ENCODE measurements at places on chromosomes 7 and 10.
A peak's percentile ranks its signal among the peaks of the same experiment; 100 is the strongest.

DNA sequence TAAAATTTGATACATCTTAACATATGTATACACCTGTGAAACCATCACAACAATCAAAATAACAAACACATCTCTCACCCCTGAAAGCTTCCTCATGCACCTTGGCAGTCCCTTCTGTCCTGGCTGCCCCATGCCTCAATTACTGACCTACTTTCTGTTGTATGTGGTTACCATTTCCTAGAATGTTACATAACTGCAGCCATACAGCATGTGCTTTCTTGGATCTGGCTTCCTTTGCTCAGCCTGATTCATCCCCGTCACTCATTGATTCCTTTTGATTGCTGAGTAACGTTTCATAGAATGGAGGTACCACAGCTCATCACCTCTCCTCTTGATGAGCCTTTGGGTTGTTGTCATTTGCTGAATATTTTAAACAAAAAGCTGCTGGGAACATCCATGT, 165.3 kb downstream of the CELF2 start:
- DNase-seq = no peak

DNA sequence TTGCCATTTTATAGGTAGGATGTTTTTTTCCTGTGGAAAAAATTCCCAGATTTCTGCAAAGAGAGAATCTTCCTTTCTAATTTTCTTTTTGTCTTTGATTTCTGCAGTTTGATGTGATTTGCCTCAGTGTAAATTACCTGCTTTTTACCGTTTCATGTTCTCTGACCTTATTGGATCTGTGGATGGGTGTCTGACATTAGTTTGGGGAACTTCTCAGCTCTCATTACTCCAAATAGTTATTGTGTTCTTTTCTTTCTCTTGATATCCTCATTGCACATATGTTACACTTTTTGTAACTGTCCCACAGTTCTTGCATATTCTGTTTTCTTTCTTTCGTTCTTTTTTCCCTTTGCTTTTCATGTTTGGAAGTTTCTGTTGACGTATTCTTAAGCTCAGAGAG, 28.5 kb downstream of the NACAD start:
- no peak for DNase-seq

DNA sequence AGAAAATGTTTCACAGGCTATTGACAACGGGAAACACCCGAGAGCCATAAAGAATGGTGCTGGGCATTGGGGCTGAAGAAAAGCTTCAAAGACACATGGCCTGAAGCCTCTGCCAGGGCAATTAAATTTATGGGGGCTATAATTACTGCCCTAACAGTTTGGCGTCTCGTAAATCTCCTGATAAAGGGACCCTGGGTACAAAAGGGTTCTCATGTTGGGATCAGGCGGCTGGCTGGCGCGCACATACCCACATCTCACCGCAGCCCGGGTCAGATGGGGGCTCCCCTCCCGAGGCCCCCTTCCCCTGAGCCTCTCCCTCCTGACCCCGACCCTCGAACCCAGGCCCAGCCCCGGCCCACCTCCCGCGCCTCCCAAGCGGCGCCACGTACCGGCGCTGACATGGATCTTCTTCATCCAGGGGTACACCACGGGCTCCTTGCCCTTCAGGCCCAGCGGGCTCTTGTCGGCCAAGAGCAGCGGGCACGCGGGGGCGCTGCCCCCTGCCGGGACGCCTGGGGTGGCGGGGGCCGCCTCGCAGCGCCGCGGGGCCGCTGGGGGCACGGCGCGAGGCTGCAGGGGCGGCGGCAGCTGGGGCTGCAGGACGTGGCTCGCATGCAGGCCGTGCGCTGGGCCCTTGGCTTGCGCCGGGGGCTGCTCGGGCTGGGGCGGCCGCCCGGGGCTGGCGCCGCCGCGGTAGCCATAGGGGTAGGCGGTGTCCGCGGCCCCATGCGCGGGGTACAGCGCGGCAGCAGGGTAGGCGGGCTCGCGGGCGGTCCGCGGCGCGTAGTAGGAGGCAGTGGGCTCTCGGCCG, 623 bp downstream of the HOXA4 start:
- DNase-seq = peak; percentile 57

DNA sequence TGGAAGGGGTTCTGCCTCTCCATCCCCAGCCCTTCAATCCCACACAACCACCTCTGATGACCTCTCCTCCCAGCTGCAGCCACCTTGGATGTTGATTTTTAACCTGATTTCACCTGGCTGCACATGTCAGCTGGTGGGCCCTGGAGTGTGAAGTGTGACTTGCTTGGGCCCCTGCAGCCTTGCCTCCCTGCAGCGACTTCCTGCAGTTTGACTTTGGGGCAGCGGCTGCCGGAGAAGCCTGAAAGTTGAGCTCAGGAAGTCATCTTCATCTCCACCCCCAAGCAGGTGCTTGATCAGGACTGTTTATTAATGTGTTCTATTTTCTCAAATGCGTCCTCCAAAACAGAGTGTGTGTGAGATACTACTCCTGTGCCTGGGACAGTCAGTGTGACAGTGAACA, 675.2 kb upstream of the GALNT17 start:
- DNase-seq = peak; percentile 83

DNA sequence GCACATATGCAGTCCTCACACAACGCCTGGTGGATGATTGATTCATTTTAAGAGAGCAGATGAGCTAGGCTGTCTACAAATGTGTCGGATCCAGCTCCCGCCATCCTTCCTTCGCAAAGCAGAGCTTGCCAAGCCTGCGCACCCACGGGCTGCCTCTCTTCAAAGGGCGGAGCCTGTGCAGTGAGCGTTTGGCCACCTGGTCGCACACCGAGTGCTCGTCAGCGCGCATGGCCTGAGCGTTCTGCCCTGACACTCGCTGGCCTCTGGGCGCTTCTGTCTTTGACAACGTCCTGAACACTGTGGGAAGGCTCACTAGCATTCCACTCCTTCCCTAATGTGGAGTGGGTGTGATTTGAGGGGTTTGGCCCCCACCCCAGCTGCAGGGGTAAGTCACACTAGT, 47.1 kb upstream of the TMEM72 start:
- no peak for DNase-seq

DNA sequence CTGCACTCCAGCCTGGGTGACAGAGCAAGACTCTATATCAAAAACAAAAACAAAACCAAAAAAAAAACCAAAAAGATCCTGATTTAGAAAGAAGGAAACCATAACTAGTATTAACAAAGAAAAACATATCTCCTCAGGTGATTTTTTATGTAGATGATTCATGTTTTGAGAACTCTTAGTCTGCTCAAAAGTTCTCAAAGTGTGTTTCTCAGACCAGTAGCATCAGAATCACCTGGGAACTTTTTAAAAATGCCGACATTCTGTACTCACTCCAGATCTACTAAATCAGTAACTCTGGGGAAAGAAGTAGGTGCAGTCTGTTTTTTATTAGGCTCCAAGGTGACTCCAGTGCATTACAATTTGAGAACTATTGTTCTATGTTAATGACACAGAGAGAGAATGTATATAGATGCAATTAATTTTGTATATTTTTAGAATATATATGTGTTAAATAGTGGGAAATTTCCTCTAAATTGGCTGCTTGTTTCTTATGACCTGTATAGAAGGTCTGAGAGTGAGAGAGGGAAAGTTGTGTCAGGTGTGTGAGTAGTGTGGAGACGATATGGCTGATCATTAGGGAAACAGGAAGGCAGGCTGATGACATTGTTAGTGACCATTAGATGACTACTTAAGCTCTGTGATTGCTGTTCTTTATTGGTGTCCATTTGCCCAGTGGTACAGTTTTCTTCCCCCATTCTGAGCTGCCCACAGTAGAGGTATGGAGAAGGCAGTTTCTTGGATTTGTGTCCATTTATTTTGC, 1075.0 kb downstream of the NRG3 start:
- no peak for DNase-seq
